ENCODE measurements at places on chromosomes 5 and 9.

- no peak for DNase-seq
Observed at GRCh38 chr5:136141561-136141960, 8.9 kb downstream of the SMAD5 start.

- peak; percentile 54 for DNase-seq
Observed at GRCh38 chr5:88377705-88378656, 109.3 kb upstream of the TMEM161B start.

DNA sequence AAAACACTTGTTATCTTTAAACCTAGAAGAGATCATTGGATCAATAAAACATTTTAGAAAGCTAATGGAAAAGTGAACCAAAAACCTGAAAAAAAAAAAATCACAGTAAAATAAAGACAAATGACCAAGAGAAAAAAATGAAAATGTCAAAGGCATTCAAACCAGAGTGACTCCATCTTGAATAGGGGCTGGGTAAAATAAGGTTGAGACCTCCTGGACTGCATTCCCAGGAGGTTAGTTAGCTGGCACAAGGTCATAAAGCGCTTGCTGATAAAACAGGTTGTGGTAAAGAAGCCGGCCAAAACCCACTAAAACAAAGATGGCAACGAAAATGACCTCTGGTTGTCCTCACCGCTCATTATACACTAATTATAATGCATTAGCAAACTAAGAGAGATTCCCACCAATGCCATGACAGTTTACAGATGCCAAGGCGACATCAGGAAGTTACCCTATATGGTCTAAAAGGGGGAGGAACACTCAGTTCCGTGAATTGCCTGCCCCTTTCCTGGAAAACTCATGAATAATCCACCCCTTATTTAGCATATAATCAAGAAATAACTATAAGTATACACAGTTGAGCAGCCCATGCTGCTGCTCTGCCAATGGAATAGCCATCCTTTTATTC lies 116.7 kb upstream of the NEK6 start:
- DNase-seq, result no peak

- no peak for DNase-seq
Observed at GRCh38 chr9:119868694-119869093, 499.5 kb upstream of the BRINP1 start.

GRCh38 chr9:109846776-109847175 lies 66.8 kb downstream of the PALM2AKAP2 start:
- no peak for DNase-seq

- no peak for DNase-seq
Observed at GRCh38 chr9:103928442-103928841, 165.7 kb upstream of the SMC2 start.

- no peak for DNase-seq
Observed at GRCh38 chr5:6302684-6303083, 75.7 kb downstream of the MED10 start.

DNA sequence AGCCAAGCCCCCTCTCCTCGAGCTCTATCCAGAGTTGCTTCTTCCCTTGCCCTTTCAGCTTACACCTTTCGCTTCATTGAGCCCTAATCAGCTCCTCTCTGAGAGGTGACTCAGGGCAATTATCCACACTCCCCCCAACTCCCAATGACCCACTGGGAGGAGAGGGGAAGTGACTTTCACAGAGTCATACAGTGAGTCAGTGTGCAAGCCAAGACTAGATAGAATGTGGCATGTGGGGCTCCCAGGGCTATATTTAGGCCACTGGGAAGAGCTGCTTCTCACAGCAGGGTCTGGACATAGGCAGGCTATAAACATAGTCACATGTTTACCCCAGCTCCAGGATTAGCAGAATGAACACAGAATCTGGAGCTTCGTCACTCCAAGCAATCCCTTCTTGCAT lies 57.4 kb downstream of the NRG2 start:
- DNase-seq, result peak; percentile 46
